Thoracic aorta (tissue), 2 donors: ENCODE measurements at places on chromosomes 16 and 17. TPM values are rescaled to one million over a fixed set of nuclear protein-coding genes. Genes with fewer than 3 reads are reported as not detected.

EVPLL gene
- total RNA-seq, result not detected

KRTAP4-5 gene
- not detected for total RNA-seq

- DNase-seq, result no peak
Measured at GRCh38 chr17:27958708-27959381, 65.7 kb upstream of the LYRM9 start.

DNA sequence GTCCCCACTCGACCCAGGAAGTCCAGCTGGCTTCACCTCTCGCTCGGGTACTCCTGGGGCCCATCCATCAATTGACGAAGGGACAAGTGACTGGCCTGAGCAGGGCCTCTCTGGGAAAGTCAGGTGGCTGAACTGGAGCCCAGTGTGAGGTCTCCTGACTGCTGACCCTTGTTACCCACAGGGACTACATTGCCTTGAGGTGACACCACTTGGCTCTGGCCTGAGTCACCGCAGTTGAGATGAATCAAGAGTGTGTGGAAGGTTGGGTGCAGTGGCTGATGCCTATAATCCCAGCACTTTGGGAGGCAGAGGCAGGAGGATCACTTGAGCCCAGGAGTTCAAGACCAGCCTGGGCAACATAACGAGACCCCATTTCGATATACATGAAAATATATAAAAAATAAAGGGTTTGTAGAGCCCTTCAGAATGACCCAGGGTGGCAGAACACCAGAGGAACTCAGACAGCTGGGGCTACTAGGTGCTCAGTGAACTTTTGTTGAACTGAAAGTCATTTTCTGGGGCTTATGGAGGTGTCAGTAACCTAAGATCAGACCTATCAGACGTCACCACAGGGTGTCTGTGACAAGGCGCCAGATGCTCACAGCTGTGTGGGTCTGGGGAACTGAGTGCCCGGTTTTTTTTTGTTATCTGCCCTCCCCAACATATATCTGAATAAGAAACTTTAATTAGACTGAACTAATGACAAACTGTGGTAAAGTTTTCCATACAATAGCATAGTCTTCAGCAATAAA lies 14.8 kb upstream of the ZFP90 start:
- no peak for DNase-seq

DNA sequence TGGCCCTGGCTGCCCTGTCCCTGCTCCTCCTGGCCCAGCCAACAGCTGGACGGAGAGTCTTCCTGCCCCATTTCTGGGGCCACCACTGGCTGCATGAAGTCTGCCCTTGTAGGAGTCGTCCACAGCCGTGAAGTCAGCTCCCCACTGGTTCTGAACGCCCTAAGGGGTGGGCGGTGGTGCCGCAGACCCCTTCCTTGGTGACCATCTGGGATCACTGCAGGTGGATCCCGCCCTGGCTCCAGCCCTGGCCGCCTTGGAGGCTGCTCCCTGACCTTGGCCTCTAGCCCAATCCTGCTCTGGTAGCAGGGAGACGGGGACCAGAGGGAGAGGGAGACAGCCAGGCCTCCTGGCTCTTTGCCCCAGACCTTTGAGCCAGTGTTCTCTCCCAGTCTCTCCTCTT lies 35.4 kb downstream of the MGAT5B start:
- DNase-seq, result no peak

DNA sequence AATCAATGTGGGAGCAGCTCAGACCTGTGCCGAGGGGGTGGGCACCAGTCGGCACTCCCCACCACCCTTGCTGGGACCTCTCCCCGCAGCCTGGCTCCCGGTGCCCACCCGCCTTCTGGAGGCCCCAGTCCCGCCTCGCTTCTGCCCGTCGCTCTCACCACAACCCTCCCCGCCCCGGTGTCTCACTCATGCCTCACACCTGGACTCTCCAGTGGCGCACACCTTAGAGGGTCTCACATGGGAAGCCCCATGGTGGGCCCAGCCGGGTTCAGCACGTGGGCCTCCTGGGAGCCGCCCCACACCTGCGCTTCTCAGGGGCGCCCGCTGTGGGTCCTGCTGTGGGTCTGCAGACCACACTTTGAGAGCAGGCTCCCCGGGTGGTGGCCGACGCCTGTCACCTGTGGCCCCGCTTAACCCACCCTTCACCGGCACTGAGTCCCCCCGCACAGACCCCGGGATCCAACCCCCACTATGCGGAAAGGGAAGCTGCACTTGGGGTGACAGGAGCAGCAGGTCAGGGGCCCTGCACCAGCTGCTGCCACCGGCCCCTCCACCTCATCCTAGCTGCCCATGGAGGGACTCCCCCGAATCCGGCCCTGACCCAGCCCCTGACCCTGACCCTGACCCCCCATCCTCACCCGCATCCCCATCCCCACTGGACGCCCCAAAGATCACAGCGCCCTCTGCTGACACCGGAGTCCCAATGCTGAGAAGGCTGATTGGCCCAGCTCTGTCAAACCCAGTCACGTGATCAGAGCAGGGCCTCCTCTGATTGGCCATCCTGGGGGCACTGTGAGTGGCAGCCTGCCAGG lies 27.4 kb upstream of the SLC38A10 start:
- no peak for DNase-seq

DNA sequence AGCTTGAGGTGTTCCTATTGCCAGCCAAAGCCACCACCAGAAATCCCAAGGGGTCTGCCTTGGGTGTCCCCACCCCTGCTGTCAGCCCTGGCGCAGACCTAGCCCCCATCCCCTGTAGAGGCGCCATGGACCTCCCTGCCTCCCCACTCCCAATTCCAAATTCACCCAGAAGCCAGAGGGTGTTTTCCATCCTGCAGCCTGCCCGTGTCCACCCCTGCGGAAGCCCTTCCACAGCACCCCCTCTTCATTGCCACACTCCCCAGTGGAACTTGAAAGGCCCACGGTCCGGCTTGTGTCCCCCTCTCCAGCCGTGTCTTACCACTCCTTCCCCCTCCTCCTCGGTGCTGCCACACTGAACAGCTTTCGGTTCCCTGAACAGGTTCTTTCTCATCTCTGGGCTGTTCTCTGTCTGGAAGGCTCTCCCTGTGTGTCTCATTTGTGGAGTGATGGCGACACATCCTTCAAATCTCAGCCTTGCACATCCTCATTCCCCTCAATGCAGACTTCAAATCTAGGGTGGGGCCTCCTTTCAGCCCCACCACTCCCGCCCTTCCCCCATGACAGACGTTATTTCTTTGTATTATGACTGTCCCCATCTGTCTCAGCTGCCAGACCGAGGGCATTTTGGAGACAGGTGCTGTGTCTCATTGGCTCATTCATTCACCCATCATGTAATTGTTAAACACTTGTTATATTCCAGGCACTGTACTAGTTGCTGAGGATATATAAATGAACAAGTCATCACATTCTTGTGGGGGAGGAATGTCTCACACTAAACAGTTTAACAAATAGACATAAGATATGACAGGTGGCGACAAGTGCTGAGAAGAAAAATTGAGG lies 36.3 kb downstream of the ADGRG5 start:
- no peak for DNase-seq

GRCh38 chr16:81908466-81909262 lies 102.6 kb downstream of the SDR42E1 start:
- DNase-seq, result no peak

DNA sequence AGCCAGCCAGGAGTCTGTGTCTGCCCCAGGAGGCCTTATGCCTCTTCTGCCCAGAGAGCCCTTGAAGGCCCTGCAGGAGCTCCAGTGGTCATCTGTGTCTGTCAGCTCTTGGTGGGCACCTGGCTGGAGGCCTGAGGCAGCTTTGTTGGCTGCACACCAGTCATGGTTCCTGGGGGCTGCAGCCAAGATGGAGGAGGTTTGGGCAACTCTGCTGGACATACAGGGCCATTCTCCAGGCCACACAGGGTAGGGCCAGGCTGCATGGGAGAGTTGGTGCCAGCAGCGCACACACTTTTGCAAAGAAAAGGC lies 29.4 kb downstream of the B9D1 start:
- DNase-seq, result no peak

DNA sequence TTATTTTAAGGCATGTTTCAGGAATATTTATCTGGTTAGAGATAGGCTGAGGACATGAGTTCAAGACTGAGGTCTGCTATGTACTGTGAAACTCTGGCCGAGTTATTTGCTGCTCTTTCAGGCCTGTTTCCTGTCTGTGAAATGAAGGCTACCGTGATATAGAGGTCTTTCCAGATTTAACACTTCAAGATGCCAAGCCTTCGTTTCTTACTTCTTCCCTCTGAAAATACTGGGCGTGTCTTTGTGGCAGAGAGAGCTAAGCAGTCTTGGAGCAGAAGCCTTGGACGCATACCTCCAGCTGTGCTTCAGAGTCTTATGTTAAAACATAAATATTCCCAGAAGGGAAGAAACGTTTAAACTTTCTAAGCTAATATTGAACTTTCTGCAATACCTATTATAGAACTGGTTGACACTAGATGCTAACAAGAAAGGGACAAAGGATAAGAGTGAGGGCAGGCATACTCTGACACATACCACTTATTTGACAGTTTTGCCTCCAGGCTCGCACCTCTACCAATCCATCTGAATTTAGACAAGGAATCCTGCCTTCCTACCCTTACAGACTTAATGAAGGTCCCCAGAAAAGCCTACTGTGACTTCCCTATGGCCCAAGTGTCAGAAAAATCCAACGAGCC lies 17.5 kb downstream of the WIPI1 start:
- DNase-seq, result no peak

DNA sequence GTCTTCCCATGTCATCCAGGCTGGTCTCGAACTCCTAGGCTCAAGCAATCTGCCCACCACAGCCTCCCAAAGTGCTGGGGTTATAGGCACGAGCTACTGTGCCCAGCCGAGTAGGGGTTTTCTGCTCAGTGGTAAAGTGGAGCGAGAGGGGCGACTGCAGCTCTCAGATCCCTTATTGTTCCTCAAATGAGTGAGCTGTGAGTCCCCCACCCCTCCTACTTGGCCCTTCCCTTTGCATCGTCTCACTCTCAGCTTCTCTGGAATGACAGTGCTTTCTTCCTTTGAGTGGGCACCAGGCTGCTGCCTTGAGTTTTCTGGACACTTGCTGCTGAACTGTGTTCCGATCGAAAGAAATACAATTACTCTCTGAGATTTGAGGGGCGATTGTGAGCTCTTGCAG lies 63.5 kb downstream of the MSI2 start:
- DNase-seq, result no peak

DNA sequence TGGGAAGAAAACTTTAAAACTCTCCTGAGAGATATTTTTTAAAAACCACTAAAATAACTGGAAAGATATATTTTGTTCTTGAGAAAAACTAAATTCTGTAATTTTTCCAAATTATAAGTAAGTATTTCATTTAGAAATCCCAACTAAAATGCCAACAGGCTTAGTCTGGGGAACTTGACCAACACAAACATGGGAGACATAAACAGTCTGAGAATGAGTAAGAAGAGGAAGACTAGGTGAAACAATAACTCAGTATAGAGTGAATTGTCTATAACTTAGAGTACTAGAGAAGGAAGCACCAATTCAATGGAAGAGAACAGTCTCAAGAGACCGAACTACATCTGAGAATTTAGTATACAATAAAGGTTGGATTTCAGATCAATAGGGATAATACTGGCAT lies 2.9 kb downstream of the CMTM1 start:
- DNase-seq, result no peak

GRCh38 chr16:29028457-29029167 lies 43.8 kb downstream of the LAT start:
- no peak for DNase-seq

GRCh38 chr17:37774504-37774903 lies 29.6 kb upstream of the HNF1B start:
- no peak for DNase-seq

- DNase-seq, result no peak
Measured at GRCh38 chr17:1730326-1731193, 6.1 kb downstream of the WDR81 start.

DNA sequence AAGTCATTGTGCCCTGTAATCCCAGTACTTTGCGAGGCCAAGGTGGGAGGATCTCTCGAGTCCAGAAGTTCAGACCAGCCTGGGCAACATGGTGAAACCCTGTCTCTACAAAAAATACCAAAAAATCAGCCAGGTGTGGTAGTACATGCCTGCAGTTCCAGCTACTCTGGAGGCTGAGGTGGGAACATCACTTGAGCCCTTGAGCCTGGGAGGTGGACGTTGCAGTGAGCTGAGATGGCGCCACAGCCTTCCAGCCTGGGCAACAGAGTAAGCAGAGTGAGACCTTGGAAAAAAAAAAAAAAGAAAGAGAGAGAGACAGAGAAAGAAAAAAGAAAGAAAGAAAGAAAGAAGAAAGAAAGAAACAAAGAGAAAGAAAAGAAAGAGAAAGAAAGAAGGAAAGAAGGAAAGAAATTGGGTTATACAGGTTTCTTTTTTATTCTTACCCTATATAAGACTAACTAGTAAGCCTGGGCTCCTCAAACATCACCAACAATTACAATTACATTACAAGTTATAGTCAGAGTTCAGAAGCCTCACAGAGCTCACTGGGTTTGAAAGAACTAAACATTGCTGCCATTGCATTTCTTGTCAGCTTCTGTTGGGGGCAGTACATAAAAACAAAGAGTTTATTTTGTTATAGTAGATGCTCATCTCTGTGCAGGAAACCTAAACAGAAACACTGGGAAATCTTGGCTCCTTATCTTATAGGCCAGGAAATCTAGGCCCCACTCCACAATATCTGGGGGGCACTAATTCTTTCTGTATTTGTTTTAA lies 6.7 kb upstream of the ABCA9 start:
- DNase-seq, result no peak

GRCh38 chr16:67992661-67993206 lies 6.5 kb downstream of the DPEP2 start:
- DNase-seq, result no peak

DNA sequence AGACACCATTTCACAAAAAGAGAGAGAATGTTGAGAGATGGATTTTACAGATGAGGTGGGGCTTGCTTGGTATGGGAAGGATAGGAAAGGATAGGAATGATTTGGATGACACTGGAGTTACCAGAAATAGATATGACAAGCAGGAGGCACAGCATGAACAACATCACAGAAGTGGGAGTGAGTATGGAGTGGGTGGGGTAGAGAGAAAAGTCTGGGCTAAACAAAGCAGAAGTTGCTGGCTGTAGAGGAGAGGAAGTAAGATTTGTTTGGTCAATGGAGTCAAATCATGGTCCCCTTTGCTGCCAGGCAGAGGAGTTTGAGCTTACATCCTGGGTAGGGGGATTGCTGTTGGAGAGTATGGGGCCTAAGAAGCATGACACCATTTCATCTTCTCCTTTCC lies 101.7 kb downstream of the VAT1L start:
- no peak for DNase-seq

- no peak for DNase-seq
Measured at GRCh38 chr16:1102921-1103635, 7.0 kb upstream of the C1QTNF8 start.

GRCh38 chr16:67163164-67163998 lies 1.2 kb upstream of the HSF4 start:
- DNase-seq, result no peak
